ENCODE measurements at places on chromosomes 16 and 17.

GRCh38 chr16:67648088-67648763 lies 3.3 kb downstream of the CARMIL2 start:
- DNase-seq, result no peak

- DNase-seq, result no peak
Observed at GRCh38 chr17:79515646-79516571, 94.9 kb downstream of the RBFOX3 start.

DNA sequence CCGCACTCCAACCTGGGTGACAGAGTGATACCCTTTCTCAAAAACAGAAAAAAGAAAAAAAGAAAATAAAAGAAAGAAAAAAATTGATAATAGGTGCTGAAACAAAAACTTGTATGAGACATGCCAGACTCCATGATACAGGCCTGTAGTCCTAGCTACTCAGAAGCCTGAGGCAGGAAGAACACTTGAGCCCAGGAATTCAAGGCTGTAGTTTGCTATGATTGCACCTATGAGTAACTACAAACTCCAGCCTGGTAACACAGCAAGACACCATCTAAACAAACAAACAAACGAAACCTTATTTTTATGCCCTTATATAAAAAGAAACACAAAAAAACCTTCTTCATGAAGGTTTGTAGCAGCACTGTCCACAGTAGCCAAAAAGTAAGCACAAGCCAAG lies 5.0 kb upstream of the CMTM4 start:
- DNase-seq, result no peak

DNA sequence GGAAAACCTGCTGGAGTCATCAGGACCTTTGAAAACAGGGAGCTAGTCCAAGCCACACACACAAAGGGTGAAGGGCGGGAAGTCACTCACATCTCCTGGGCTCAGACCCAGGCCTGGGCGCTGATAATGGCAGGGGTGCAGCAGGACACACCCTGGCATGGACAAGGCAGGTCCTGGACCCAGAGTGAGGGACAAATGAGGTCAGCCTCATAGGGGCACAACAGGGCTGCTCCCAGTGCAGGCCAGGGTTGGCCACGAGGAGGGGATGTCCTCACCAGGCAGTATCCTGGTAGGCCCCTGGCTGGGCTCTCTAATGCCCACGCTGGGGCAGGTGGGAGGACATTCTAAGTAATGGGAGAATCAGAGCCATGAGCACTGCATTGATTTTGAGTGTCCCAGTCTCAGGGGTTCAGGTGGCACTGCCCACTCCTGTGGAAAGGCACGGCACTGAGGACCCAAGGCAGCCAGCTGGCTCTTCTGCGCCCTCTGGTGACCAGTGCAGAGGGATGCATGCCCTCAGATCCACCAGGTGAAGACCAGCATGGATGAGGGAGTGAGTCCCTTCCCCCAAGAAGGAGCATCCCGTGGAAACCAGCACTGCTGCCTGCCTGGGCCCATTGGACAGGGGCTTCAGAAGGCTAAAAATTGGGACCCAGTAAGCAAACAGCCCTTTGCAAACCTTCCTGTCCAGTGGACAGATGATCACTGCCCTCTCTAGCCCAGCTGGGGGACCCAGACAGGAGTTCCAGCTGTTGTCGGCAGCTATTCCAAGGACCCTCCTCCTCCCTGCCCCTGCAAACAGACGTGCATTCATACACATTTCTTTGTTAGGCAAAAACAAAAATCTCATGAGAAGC lies 23.4 kb upstream of the SREBF1 start:
- DNase-seq, result peak; percentile 41

- DNase-seq, result peak; percentile 17
Observed at GRCh38 chr17:8393470-8394231, 4.0 kb downstream of the RNF222 start.

- DNase-seq, result no peak
Observed at GRCh38 chr16:8572919-8573724, 17.2 kb downstream of the TMEM114 start.

- no peak for DNase-seq
Observed at GRCh38 chr17:30074254-30074653, 42.4 kb upstream of the NSRP1 start.

- no peak for DNase-seq
Observed at GRCh38 chr16:11748404-11749254, 6.0 kb upstream of the TXNDC11 start.

DNA sequence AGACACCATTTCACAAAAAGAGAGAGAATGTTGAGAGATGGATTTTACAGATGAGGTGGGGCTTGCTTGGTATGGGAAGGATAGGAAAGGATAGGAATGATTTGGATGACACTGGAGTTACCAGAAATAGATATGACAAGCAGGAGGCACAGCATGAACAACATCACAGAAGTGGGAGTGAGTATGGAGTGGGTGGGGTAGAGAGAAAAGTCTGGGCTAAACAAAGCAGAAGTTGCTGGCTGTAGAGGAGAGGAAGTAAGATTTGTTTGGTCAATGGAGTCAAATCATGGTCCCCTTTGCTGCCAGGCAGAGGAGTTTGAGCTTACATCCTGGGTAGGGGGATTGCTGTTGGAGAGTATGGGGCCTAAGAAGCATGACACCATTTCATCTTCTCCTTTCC lies 101.7 kb downstream of the VAT1L start:
- DNase-seq, result no peak

- DNase-seq, result no peak
Observed at GRCh38 chr17:50661795-50662391, 27.2 kb downstream of the ABCC3 start.

- DNase-seq, result no peak
Observed at GRCh38 chr16:23081675-23082119, 67.6 kb downstream of the USP31 start.

GRCh38 chr16:31079342-31079944 lies 5.2 kb downstream of the ZNF646 start:
- DNase-seq, result no peak

DNA sequence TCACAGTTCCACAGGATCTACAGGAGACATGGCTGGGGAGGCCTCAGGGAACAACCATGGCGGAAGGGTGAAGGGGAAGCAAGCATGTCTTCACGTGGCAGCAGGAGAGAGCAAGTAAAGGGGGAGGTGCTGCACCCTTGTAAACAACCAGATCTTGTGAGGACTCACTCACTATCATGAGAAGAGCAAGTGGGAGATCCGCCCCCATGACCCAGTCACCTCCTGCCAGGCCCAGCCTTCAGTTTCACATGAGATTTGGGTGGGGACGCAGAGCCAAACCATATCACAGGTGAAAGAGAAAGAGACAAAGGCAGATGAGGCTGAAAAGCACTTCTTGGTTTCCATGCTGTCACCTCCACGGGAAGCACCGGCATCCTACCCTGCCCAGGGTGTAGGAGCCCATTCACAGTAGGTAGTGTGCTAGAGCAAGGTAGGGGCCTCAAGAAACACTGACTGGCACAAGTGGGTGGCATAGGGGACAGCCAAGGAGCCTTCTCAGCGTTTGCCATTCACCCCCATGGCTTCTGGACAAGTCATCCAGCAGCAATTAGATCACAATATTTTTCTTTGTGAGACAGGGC lies 6.6 kb downstream of the NARF start:
- no peak for DNase-seq

- DNase-seq, result no peak
Observed at GRCh38 chr17:65918500-65918899, 273.4 kb downstream of the CEP112 start.

DNA sequence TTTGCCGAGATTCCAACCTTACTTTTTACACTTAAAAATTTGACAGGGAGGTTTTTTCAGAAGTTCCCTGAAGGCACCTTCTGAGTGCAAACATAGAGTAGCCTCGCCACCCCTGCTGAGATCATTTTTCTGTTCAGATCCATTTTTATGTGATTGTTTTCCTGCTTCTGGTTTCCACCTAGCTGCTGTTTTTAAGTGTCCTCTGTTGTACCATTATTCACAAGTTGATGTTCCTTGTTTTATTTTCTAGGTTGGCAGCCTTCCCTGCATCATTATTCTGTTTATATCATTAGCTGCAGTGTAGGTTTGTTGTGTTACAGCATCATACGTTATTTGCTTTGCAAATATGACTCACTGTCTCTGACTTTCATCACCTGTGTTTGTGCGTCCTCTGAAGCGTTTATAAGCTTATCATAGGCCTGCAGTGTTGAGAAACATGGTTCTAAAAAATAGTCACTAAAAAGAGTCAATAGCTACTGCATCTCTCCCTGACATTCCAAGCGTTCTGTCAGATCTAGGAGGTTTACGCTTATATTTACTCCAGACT lies 116.9 kb upstream of the CLEC3A start:
- DNase-seq, result no peak

- no peak for DNase-seq
Observed at GRCh38 chr17:40536295-40537171, 28.7 kb downstream of the CCR7 start.

- DNase-seq, result no peak
Observed at GRCh38 chr17:67515490-67516083, 138.5 kb downstream of the PITPNC1 start.

- DNase-seq, result no peak
Observed at GRCh38 chr17:58310511-58311428, 17.8 kb downstream of the TSPOAP1 start.

DNA sequence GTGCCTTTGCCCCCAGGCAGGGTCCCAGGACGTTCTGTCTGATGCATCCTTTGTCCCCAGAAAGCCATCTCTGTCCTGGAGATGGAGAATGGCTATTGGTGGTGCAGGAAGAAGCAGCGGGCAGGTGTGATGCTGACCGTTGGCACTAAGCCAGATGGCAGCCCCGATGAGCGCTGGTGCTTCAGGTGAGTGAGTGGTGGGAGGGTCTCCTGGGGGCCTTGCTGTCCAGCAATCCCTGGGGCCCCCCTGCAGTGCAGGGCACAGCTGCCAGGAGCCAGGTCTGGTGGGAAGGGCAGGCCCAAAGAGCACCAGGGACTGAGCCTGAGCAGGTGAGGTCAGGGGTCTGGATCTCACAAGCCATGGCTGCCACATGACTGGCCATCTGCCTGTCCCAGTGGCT lies 18.1 kb downstream of the TRPV2 start:
- DNase-seq, result no peak

DNA sequence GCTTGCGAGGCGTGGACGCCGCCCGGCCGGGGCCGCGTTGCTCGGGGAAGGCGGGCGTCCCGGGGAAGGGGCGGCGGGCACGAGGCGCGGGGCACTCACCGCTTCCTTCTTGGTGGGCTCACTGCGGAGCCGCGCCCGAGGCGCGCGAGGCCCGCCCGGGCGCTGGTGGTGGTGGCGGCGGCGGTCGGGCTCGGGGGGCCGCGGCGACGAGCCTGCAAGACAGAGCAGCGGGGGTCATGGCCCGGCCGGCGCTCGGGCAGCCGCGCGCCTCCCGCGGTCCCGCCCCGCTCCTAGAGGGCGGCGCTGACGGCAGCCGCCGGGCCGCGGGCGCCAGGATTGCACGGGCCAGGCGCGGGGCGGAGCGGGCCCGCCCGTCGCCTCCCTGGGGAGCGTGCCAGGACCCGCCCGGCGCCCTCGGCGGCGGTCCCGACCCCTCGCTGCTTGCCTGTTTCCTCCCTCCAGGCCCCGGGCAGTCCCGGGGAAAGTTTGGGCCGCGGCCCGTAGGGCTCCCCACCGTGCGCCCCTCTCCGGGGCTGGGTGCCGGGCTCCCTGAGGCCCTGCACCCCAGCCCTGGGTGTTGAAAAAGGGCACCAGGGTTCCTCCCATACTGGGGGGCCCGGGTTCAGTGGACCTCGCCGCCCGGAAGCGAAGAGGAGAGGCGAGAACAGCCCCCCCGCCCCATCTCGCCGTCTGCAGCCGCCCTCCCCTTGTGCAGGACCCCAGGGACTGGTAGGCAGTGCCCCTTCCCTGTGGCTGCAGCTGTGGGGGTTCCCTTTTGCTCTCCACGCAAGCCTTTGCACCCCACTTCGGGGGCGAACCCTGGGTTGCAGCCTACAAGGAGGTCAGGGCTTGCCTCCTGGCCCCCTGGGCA lies at the start of gene C16orf74:
Gene C16orf74 (minus strand): TSS at position 270 of the 871 bp plus-strand sequence. CDS start 15,879 bp downstream, outside the sequence.
- no peak for DNase-seq

DNA sequence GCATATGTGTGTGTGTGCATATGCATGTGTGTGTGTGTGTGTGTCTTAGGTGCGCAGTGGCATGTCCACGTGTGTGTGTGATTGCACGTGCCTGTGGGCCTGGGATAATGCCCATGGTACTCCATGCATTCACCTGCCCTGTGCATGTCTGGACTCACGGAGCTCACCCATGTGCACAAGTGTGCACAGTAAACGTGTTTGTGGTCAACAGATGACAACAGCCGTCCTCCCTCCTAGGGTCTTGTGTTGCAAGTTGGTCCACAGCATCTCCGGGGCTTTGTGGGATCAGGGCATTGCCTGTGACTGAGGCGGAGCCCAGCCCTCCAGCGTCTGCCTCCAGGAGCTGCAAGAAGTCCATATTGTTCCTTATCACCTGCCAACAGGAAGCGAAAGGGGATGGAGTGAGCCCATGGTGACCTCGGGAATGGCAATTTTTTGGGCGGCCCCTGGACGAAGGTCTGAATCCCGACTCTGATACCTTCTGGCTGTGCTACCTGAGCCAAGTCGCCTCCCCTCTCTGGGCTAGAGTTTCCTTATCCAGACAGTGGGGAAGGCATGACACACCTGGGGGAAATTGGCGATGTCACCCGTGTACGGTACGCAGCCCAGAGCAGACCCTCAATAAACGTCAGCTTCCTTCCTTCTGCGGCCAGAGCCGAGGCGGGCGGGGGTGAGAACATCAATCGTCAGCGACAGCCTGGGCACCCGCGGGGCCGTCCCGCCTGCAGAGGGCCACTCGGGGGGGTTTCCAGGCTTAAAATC lies 47.6 kb downstream of the IL21R start:
- DNase-seq, result peak; percentile 58

DNA sequence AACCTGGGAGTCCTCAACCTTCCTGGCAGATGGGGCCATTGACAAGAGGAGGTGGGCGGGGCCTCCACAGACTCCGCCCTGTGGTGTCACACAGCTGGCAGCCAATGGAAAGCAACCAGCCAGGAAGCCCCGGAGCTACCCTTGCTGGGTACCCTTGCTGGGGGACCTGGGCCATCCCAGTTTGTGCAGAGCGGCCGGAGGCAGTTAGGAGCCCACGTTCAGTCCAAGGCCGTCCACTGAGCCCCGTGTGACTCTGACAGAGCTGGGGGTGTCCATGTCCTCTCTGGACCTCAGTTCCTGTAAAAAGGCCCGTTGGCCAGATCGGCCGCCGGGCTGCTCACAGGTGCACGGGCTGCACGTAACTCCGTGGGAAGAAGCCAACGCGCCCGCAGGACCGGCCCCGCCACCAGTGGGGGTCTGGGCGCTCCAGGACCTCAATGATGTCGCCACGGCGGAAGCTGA lies 17.1 kb upstream of the FAM83G start:
- no peak for DNase-seq

GRCh38 chr17:20284022-20284421 lies 183.3 kb downstream of the LGALS9B start:
- DNase-seq, result no peak

GRCh38 chr17:7260651-7261378 lies 1.5 kb downstream of the CLDN7 start:
- no peak for DNase-seq

- DNase-seq, result no peak
Observed at GRCh38 chr17:50265690-50266315, 8.5 kb upstream of the TMEM92 start.

- DNase-seq, result no peak
Observed at GRCh38 chr16:73319737-73320136, 271.8 kb upstream of the ZFHX3 start.

DNA sequence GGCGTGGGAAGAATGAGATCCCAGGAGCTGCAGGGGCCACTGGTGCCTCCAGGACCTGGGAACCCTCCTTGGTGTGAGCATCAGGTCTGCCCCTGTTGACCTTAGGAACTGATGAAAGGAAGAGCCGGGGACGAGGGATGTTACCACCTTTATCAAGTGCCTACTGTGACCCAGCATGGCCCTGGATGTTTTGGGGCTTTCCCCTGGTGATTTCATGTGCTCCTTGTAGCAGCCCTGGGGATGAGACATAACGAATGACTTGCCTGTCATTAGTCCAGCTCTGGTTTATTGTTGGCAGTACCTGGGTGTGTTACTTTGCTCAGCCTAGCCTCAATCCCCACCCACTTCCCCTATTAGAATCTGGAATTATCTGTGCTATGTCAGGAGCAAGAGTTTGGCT lies 39.9 kb downstream of the WSCD1 start:
- DNase-seq, result no peak
